Activated T-cell treated with anti-CD3 and anti-CD28 coated beads for 48 hours (primary cell): ENCODE measurements at places on chromosomes 1 and 21.
A peak's percentile ranks its signal among the peaks of the same experiment; 100 is the strongest.

DNA sequence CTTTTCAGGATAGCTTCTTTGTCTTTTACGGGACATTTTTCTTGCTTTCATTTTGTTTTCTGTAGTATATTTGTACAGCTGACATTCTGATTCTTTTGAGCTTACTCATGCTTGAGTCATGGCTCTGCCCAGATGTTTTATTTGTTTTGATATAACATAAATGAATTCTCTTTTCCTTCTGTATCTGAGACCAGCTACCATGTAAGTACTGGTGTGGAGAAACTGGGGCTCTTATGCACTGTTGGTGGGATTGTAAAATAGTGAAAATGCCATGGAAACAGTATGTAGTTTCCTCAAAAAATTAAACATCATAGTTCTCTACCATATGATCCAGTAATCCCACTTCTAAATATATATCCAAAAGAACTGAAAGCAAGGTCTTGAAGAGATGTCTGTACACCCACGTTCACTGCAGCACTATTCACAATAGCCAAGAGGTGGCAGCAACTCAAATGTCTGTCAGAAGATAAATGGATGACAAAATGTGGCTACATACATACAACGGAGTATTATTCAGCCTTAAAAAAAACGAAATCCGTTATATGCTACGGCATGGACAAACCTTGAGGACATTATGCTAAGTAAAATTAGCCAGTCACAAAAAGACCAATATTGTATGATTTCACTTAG is 61.4 kb downstream of the EIF2B3 start:
- DNase-seq, result no peak

- DNase-seq, result no peak
Observed at GRCh38 chr1:209642816-209643215, 9.4 kb downstream of the LAMB3 start.

GRCh38 chr1:228022571-228023293 is 15.9 kb downstream of the WNT3A start:
- DNase-seq, result no peak

GRCh38 chr1:14553711-14554110 is 44.8 kb upstream of the KAZN start:
- DNase-seq, result no peak

- DNase-seq, result no peak
Observed at GRCh38 chr1:227900571-227901051, 47.1 kb downstream of the WNT9A start.

DNA sequence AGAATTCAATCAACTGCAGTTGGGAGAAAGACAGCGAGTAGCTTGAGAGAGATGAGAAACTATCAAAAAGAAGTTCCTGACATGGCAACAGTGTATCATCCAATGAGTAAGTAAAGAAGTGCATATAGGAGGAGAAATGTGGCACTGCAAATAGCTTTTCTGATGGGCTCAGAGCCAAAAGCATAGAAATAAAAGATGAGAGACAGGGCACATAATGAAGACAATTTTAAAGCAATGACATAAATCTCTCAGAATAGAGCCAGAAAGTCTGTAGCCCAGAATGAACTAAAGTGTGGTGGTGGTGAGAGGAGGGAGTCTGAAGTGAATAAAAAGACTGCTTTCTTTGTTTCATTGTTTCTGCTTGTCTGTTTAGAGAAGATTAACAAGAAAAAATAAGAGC is 34.3 kb downstream of the TNFSF18 start:
- DNase-seq, result no peak

GRCh38 chr1:107459204-107459904 is 318.5 kb downstream of the NTNG1 start:
- no peak for DNase-seq

- no peak for DNase-seq
Observed at GRCh38 chr1:3712573-3713535, 39.4 kb upstream of the CCDC27 start.

GRCh38 chr1:183896466-183897048 is 91.6 kb downstream of the RGL1 start:
- no peak for DNase-seq

GRCh38 chr1:62395291-62395690 is 41.6 kb upstream of the USP1 start:
- DNase-seq, result no peak

GRCh38 chr1:224914292-224914900 is 15.1 kb upstream of the DNAH14 start:
- DNase-seq, result no peak

DNA sequence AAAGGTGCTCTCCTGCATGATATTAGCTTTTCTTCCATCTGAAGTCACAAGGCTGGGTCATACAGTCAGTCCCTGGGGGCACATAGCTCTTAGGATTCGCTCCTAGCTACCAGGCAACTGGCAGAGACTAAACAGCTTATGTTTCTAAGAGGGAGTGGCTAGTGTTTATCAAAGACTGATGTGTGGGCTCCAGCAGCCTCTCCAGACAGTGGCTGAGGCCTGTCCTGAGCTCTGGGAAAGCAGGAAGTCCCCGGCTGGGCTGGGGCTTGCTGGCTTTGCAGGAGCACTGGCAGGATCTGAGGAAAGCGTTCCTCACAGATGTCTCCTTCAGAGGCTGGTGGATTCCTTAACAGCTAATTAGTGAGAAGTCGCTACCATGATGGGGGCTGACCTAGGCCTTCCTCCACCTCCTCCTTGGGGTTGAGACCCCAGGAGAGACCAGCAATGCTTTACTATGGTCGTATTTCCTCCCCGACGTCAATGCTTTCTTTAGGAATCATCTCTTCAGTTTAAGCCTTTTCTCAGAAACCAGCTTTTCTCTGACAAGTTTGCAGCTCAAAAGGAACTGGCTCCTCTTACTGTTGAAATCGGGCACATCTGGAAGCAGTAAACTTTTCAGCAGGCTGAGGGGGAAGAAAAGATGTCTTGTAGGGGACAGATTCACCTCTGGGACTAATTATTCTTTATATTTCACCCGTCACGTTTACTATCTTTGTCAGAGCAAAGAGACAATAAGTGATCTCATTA is 33.5 kb upstream of the HHAT start:
- DNase-seq, result no peak

GRCh38 chr1:5456090-5456811 is 536.0 kb downstream of the NPHP4 start:
- no peak for DNase-seq

- no peak for DNase-seq
Observed at GRCh38 chr1:17861685-17862084, 106.6 kb downstream of the ACTL8 start.

DNA sequence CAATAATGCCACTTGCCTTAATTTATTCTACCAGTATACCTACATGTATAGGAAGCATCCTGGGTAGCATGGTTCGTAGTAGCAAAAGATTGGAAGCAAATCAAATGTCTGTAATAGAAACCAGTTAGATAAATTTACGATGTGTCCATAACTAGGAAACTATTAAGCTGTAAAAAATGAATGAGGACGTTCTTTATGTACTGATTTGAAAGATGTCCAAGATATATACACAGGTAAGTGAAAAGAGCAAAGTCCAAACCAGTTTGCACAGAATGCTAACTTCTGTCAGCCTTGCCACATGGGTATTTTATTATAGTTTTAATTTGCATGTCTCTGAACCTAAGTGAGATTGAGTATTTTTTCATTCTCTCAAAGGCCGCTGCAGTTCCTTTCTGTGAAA is 251.8 kb upstream of the IRF2BP2 start:
- DNase-seq, result no peak

DNA sequence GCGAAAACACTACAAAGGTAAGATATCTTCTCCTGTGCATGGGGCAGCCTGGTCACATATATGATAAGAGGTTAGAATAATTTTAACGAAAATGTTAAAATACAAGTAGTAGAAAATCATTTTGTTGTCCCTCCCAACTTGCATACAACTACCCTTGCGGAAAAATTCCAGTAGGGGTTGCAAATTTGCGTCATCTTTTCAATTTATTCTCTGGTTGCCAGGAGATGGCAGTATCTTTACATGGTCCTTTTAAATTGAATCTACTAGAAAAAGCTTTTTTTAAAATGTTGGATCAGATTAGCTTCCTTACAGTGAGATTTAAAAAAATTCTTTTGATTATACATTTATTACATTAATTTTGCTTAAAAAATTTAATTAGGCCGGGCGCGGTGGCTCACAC is 10.9 kb downstream of the S100PBP start:
- DNase-seq, result no peak

GRCh38 chr1:3198371-3199271 is 129.6 kb downstream of the PRDM16 start:
- no peak for DNase-seq

- no peak for DNase-seq
Observed at GRCh38 chr1:204991342-204991844, 51.6 kb upstream of the CNTN2 start.

GRCh38 chr1:244730153-244730933 is 77.4 kb downstream of the DESI2 start:
- peak; percentile 24 for DNase-seq

- DNase-seq, result no peak
Observed at GRCh38 chr1:22761101-22761500, 50.5 kb downstream of the EPHB2 start.

DNA sequence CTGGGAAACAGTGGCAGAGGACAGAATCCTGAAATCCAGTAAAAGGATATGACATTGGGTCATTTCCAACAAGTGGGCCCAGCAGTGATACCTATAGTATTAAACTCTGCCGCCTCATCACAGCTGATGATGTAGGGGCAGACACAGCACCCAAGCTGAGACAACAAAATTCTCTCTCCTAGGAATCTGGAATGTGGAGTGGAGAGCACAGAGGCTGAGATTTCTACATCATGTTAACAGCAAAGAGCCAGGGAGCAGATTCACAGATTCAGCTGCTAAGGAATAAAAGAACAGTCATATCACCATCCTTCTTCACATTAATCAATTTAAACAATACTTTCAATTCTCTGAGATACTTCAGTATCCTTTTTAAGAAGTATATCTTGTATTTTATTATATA is 61.9 kb downstream of the CRP start:
- DNase-seq, result no peak

DNA sequence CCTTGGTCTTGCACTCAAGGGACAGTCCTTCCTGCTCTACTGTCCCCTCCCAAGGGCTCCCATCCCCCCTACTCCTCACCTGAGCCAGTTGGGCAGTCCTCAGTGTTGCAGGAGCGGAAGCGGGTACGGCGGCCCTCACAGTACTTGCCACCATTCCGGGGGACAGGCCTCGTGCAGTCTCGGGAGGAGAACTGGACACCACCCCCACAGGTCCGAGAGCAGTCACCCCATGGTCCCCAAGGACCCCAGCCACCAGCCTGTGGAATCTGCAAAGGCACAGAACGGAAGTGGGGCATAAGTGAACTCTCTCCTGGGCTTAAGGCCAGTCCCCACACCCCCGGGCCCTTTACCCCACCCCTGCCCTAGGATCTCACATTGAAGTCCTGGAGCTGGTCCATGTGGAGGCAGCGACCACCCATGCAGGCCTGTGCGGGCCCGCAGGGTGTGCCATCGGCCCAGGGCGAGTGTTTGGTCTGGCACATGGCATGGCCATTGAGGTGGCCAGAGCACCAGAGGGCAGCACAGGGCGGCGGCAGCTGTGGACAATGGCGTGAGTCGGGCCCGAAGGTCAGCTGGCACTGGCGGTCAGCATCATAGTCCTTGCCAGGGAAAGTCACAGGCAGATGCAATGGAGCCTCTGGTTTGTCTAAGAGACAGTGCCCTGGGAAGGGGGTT is 5.2 kb downstream of the ADAMTS4 start:
- no peak for DNase-seq

- DNase-seq, result no peak
Observed at GRCh38 chr1:243346468-243346867, 90.6 kb downstream of the SDCCAG8 start.
